ENCODE measurements at places on chromosomes 11 and 22.

GRCh38 chr22:29225422-29226090 is 19.9 kb downstream of the EMID1 start:
- H3K4me3 ChIP-seq, result no peak overlapping the region
- H3K27ac ChIP-seq, result no peak overlapping the region
- H3K27me3 ChIP-seq, result no peaks in the 10 kb centered on the region
- no peaks in the 10 kb centered on the region for H3K4me1 ChIP-seq
- no peak for DNase-seq
- no peaks in the 10 kb centered on the region for H3K36me3 ChIP-seq

DNA sequence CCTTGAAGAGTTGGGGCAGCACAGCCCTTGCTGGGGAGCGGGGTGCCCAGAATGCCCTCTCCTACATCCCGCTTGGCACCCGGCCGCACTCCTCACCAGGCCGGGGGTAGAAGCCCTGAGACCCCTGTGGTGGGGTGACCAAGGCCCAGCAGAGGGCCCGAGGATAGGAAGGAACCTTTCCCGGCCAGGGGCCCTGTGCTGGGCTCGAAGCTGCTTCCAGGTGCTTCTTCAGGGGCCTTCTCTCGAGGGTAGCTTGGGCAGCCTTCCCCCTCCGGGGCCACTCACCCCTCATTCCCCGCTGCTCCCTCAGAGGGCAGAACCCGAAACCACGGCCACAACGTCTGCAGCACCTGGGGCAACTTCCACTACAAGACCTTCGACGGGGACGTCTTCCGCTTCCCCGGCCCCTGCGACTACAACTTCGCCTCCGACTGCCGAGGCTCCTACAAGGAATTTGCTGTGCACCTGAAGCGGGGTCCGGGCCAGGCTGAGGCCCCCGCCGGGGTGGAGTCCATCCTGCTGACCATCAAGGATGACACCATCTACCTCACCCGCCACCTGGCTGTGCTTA is 752 bp downstream of the MUC2 start:
- H3K27ac ChIP-seq, result no peak overlapping the region
- no peaks in the 10 kb centered on the region for H3K36me3 ChIP-seq
- H3K27me3 ChIP-seq, result no peaks in the 10 kb centered on the region
- H3K4me1 ChIP-seq, result no peaks in the 10 kb centered on the region
- no peak overlapping the region for H3K4me3 ChIP-seq
- no peak for DNase-seq

GRCh38 chr11:92753161-92753560 is 216.3 kb upstream of the MTNR1B start:
- peaks cover 2% of the 10 kb centered on the region for H3K36me3 ChIP-seq
- peaks cover 5% of the 10 kb centered on the region for H3K27me3 ChIP-seq
- H3K4me3 ChIP-seq, result no peak overlapping the region
- H3K27ac ChIP-seq, result no peak overlapping the region

DNA sequence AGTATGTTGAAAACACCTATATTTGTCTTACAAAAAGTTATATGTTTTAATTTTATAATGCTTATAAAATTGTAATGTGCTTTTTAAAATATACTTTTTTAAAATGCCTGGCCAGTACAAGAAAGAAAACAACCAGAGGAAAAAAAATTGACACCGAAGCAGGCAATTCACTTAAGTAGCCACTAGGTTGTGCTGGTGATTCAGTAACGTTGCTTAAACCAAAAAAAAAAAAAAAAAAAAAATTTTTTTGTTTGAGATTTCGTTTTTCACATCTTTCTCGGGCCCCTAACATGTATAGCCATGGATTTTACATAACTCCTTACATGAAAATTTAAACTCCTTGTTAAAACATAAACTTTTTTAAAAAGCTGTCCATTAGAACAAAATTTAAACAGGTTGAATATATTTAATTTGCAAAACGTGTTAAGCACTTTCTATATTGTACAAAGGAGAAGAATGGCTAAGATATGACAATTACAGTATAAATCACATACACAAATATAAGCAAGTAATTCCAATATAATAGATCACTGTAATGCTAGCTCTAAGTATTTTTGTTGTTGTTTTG is 9.2 kb downstream of the OR8B4 start:
- no peak overlapping the region for H3K4me3 ChIP-seq
- H3K27me3 ChIP-seq, result peaks cover 9% of the 10 kb centered on the region
- H3K27ac ChIP-seq, result no peak overlapping the region
- DNase-seq, result no peak
- no peaks in the 10 kb centered on the region for H3K4me1 ChIP-seq

DNA sequence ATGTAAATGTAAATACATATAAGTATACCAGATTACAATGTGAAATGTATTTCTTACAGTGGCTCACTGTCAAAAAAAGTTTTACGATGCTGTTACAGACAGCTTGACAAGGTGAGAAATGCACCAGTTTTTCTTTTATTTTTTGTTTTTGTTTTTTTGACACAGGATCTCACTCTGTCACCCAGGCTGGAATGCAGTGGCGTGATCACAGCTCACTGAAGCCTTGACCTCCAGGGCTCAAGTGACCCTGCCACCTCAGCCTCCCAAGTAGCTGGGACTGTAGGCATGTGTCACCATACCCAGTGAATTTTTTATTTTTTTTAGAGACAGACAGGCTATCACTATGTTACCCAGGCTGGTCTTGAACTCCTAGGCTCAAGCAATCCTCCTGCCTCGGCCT is 9.2 kb downstream of the CCDC73 start:
- no peaks in the 10 kb centered on the region for H3K27me3 ChIP-seq
- no peak overlapping the region for H3K4me3 ChIP-seq
- H3K4me1 ChIP-seq, result no peaks in the 10 kb centered on the region
- H3K27ac ChIP-seq, result no peak overlapping the region
- no peaks in the 10 kb centered on the region for H3K36me3 ChIP-seq

All from activated T-cell treated with anti-CD3 and anti-CD28 coated beads, Interleukin-2, amount 50 U/mL, for 72 hours (primary cell).